ENCODE measurements at places on chromosomes 16 and 17. TPM values are rescaled to one million over a fixed set of nuclear protein-coding genes. Genes with fewer than 3 reads are reported as not detected.
A peak's percentile ranks its signal among the peaks of the same experiment; 100 is the strongest.

GRCh38 chr17:39147221-39148185, 3.9 kb downstream of the PLXDC1 start:
- H3K27ac ChIP-seq = no peak overlapping the region
- no peaks in the 10 kb centered on the region for H3K36me3 ChIP-seq
- no peak for DNase-seq
- H3K27me3 ChIP-seq = no peaks in the 10 kb centered on the region
- no peak overlapping the region for H3K4me3 ChIP-seq

GRCh38 chr17:62968445-62968923, 2.4 kb downstream of the TANC2 start:
- H3K27ac ChIP-seq = no peak overlapping the region
- no peak overlapping the region for H3K4me3 ChIP-seq
- peak; percentile 69 for DNase-seq
- peaks cover 30% of the 10 kb centered on the region for H3K4me1 ChIP-seq
- no peaks in the 10 kb centered on the region for H3K27me3 ChIP-seq
- no peaks in the 10 kb centered on the region for H3K36me3 ChIP-seq

DNA sequence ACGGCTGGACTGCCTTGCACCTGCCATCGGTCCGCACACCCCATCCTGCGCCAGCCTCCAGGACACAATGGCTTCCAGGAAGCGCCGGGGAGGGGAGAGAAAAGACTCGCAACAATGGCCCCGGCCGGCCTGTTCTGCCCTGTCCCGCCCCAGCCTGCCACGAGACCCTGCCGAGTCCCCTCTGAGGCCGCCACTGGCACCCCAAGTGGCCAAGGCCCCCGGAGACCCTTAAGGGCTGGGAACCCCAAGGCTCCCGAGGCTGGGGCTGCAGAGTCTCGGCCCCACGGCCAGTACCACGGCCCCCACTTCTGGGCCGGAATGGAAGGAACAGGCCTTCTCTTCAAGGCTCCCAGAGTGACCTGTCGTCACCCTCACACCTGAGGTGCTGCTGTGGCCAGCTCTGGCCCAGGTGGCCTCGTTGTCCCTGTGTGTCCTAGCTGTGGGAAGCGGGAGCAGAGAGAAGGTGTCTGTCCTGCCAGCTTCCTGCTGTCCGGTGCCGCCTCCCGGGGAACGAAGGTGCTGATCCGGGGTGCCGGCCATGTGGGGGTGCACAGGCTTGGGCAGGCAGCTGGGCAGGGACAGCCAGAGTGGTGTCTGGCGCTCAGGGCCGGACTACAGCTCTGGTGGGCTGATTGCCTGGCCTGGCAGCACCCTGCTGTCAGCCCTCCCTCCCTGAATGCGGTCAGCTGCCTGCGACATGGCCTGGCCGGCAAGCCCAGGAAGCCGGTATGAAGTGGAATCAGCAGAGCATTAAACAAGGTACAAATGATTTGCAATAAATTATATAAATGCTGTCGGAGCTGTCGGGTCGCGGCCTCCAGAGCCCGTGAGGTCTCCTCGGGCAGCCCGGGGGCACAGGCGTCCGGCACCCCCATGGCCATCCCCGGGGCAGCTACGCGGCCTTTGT, 8.2 kb upstream of the CACNA1H start:
- H3K4me1 ChIP-seq = no peaks in the 10 kb centered on the region
- no peak overlapping the region for H3K27ac ChIP-seq
- DNase-seq = no peak
- no peaks in the 10 kb centered on the region for H3K36me3 ChIP-seq
- H3K27me3 ChIP-seq = no peaks in the 10 kb centered on the region

DNA sequence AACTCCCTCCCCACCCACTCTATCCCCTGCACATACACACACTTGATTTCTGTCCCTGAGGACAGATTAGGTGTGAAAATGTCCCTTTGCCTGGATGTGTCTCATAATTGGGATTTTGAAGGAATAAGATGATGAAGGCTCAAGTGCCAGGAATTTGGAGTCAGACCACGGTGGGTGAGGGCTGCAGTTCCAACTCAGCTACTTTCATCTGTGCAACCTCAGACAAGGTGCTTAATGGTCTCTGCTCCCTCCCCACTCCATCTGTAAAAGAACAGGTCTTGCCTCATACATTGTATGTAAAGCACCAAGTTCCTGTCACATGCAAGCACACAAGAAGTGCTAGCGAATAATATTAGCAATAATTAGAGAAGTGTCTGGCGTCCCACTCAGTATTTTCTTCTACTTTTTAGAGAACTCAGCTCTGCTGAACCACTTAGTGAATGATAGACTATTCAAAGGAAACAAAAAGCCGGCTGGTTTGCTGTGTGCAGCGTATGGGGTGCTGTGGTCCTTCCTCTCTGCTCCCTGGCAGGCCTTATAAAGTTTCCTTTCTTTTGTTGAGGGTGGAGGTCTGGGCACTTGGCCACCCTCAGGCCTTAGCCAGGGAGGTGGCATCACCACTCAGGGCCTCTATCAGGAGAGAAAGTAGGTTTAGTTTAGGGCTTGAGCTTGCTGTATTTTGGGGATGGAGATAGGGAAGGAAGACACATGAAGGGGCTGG, 6.4 kb downstream of the TBX4 start:
- H3K4me1 ChIP-seq = peaks cover 19% of the 10 kb centered on the region
- H3K27me3 ChIP-seq = peaks cover 11% of the 10 kb centered on the region
- no peak overlapping the region for H3K4me3 ChIP-seq
- no peaks in the 10 kb centered on the region for H3K36me3 ChIP-seq
- no peak overlapping the region for H3K27ac ChIP-seq

DNA sequence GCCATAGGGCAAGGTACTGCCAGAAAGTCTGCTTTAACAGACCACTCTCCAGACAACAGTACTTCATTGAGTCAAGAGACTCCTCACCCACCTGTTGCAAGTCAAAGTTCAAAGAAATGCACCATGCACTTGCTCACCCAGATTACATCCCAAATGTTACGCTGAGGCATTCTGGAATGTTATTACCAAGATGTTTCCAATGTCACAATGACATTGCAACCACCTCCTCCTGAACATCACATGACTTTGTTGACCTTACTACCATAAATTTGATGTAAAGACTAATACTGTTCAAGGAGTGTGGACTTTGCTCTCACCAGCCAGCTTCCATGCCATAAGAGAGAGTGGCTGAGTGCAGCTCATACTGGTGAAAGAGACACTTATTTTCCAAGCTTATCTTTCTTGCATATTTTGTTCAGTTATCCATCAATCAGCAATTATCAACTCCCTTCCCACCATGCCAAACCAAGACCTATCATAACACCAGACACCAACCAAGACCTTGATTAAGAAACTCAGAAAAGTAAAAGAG, 58.5 kb upstream of the BCAR1 start:
- no peak overlapping the region for H3K27ac ChIP-seq
- no peaks in the 10 kb centered on the region for H3K36me3 ChIP-seq
- H3K27me3 ChIP-seq = no peaks in the 10 kb centered on the region
- H3K4me3 ChIP-seq = no peak overlapping the region

DNA sequence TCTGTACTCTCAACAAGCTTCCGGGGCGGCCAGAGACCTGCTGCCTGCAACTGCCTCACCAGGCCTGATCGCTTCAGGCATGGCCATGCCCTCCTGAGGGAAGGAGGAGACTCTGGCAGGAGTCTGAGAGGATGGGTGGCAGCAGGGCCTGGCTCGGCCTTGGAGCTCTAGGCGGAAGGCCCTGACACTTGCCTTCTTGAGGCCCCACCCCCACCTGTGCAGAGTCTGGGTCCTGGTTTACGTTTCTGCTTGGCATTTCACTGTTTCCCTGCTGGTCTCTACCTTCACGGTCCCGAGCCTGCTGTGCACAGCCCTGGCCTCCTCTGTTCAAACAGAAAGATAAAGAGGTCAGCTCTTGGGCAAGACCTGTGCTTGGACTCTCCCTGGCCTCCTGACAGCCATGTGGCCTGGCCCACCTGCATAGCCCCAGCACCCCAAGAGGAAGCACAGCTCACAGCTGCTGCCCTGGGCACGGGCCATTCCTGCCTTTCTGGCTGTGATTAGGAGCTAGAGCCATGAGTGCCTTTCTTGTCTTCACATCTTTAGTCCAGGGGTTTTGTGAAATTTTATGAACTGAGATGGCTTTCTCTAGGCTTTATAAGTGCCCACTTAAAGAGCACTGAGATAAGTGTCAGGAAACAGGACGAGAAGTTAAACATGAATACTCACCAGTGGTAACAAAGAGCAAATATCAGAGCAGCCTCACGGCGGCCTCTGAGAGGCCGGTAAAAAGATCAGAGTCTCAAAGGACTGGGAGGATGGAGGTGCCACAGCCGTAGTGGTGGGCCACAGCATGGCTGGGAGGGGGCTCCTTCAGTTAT, 25.6 kb upstream of the MTSS2 start:
- H3K4me1 ChIP-seq = no peaks in the 10 kb centered on the region
- H3K27ac ChIP-seq = no peak overlapping the region
- H3K4me3 ChIP-seq = no peak overlapping the region
- H3K36me3 ChIP-seq = no peaks in the 10 kb centered on the region
- H3K27me3 ChIP-seq = no peaks in the 10 kb centered on the region
- no peak for DNase-seq

DNA sequence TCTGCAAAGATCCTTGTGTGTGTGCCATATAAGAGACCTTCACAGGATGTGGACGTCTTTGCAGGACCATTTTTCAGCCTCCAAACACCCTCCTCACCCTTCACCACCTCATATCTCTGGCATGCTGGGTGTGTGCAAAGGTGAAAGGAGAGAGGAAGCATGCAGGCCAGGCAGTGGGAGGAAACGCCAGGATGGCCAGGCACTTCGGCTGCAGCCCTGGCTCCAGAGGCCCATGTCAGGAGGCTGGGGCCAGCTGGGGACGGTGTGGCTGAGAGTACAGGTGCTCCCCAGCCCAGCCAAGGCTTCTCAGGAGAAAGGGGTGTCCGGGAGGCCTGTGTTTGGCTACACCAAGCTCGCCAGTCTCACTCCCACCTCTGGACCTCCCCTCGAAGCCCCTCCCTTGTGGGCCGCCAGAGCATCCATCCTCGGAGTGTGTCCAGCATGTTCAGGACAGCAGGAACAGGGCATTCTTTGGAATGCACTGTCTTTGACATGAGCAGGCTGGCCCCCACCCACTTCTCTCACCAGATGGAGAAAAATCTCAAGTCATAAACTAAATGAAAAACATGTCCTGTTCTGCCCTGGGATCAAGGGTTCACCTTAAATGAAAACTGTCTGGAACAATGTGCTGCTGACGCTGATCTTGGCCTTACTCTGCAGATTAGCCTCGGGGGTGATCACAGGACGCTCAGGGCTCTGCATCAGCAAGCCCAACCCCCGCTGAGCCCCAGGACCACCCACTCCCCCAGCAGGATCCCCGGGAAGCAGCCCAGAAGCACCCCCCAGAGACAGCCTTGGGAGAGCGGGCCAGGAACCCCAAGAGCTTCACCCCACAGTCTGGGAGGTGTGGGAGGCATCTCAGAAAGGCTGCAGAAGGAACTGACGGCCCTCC, 15.9 kb downstream of the PEMT start:
- no peak overlapping the region for H3K4me3 ChIP-seq
- H3K27ac ChIP-seq = no peak overlapping the region
- no peaks in the 10 kb centered on the region for H3K27me3 ChIP-seq
- no peak for DNase-seq
- peaks cover 3% of the 10 kb centered on the region for H3K36me3 ChIP-seq
- no peaks in the 10 kb centered on the region for H3K4me1 ChIP-seq

DNA sequence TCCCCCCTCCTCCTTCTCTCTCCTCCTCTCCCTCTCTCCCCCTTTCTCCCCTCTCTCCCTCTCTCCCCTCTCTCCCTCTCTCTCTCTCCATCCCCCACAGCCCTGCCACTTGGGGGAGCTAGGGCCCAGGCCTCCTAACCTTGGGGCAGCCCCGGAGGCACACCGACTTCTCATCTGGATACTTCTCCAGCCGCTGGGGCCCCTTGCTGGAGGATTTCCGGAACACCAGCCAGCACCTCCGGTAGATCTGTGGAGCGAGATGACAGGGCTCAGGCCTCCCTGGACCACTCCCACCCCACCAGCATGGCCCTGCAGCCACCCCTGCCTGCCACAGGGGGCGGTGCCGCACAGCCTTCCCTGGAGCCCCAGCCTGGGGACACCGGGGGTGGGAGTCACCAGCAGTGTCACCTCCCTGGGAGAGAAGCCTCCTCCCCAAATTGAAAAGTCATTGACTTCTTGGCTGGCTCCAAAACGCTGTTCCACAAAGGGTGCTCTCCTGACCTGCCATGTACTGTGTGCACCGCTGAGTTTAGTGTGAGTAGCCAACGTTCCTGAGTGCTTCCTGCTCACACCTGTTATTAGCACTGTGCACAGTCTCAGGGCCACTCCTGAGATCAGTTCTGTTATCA, 10.5 kb downstream of the DOK4 start:
- peaks cover 10% of the 10 kb centered on the region for H3K36me3 ChIP-seq
- H3K4me3 ChIP-seq = no peak overlapping the region
- peaks cover 17% of the 10 kb centered on the region for H3K4me1 ChIP-seq
- H3K27ac ChIP-seq = no peak overlapping the region
- peak; percentile 75 for DNase-seq

DNA sequence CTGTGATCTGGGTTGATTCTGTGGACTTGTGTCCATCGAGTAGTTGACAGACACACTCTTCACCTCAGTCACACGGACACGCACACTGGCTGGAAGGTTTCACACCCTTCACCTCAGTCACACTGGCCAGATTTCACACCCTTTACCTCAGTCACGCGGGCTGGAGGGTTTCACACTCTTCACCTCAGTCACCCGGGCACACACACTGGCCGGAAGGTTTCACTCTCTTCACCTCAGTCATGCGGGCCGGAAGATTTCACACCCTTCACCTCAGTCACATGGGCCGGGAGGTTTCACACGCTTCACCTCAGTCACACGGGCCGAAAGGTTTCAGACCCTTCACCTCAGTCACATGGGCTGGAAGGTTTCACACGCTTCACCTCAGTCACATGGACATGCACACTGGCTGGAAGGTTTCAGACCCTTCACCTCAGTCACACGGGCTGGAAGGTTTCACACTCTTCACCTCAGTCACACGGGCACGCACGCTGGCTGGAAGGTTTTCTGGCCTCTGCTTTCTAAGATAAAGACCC, 96.2 kb downstream of the PGS1 start:
- no peak overlapping the region for H3K4me3 ChIP-seq
- DNase-seq = peak; percentile 23
- H3K4me1 ChIP-seq = peaks cover 11% of the 10 kb centered on the region
- H3K27ac ChIP-seq = no peak overlapping the region
- peaks cover 3% of the 10 kb centered on the region for H3K27me3 ChIP-seq

GRCh38 chr16:54175169-54175551, 111.4 kb downstream of the IRX3 start:
- no peaks in the 10 kb centered on the region for H3K4me1 ChIP-seq
- no peaks in the 10 kb centered on the region for H3K36me3 ChIP-seq
- no peak overlapping the region for H3K4me3 ChIP-seq
- H3K27me3 ChIP-seq = peaks cover 3% of the 10 kb centered on the region

Gene C16orf92
- not detected for total RNA-seq

Gene CNEP1R1
- 34.2 TPM for total RNA-seq

Gene KRTAP4-4
- total RNA-seq = not detected

Gene SLC16A6
- 6.9 TPM for total RNA-seq

Gene CA7
- not detected for total RNA-seq

Gene MPV17L
- not detected for total RNA-seq

Gene SPATA32
- 0.41 TPM for total RNA-seq

Gene TMEM219
- 80.8 TPM for total RNA-seq

Gene C17orf107
- 5.0 TPM for total RNA-seq

Gene ARHGDIG
- total RNA-seq = not detected

Gene CDC42EP4
- 1.4 TPM for total RNA-seq

Gene MT1E
- total RNA-seq = not detected
